Fibroblast of skin of left quadriceps (primary cell): ENCODE measurements at places on chromosomes 5 and 9.

- DNase-seq: peak; percentile 66
These were observed 49.5 kb downstream of the GALNT12 start for GRCh38 chr9:98856982-98857381.

DNA sequence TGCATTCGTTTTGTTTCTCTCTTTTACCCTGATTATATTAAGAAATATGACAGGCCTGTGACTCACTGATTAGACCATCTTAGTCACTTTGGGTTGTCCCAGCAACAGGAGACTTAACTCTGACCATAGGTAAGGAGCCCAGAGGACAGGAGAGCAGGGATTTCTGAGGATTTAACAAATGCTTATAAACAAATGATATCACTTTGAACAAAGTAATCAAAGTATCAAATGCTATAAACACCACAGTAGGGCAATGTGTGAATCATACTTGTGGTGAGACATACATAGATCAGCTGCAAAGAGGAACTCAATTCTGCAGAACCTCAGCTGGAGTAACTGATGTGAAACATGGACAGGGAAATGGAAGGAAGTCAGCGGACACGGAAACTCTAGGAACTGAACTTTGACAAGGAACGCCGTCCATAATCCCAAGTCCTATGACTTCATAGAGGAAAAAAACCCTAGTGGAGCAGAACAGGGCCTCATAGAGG, 190.6 kb upstream of the MSX2 start:
- DNase-seq: peak; percentile 41

GRCh38 chr9:7075154-7075553, 317.4 kb downstream of the KDM4C start:
- DNase-seq: no peak

GRCh38 chr5:79840084-79840990, 150.7 kb downstream of the CMYA5 start:
- DNase-seq: no peak

DNA sequence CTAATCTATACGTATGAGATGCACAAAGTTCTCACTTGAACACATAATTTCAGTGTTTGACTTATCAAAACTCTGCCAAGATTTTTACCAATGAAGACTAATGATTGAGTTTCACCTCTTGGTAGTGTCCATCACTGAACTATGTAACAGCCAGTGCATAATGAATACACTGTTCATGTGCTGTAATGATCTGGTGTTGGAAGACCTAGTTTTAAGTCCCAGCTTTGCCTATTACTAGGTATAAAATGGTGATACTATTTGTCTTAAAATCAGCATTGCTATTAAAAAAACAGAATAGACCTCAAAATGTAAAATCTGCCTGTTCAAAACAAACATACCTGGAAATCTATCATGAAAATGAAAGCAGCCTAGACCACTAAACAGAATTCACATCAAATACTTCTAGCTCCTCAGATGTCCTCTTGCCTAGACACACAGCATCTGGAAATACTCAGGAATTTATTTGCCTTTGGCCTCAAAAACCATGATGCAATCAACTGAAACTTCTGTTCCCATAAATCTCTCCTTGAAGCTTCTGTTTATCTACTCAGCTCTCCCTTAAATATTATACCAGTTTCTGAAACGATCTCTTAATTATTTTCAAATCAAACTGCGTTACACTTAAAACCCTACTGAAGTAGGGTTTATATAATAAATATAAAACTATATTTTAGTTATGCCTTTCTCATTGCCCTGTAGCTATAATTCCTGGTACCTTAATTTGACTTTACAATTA, 38.1 kb downstream of the MRPS27 start:
- DNase-seq: peak; percentile 91

DNA sequence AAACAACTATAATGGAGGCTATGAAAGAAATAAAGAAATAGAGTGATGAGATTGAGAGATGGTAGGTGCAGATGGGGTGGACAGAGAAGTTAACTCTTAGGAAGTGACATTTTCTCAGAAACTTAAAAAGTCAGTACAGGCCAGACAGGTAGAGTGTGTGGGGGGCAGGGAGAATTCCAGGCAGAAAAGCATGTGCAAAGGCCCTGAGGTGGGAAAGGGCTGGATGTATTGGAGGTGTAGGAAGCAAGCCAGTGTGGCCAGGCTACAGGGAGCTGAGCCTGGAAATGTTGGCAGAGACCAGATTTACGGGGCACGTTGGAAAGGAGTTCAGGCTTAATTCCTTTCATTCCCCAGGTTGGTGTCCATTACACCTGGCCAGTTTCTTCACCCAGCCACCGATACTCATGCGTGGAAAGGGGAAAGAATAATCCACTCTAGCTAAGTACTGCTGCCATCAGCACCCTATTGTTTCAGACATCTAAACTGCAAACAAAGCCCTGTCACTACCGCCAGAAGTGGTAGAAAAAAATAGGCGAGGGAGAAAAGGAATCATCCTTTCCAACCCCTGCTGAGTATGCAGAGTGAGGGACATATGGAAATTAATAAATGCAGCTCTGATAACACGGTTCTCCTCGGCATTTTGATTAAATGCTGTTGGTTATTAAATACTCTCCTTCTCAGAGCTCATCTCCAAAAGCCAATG, 116.8 kb upstream of the GPR151 start:
- no peak for DNase-seq

- no peak for DNase-seq
These were observed 51.5 kb downstream of the PSD2 start for GRCh38 chr5:139847091-139847490.
